ENCODE measurements at places on chromosomes 12 and 14.

DNA sequence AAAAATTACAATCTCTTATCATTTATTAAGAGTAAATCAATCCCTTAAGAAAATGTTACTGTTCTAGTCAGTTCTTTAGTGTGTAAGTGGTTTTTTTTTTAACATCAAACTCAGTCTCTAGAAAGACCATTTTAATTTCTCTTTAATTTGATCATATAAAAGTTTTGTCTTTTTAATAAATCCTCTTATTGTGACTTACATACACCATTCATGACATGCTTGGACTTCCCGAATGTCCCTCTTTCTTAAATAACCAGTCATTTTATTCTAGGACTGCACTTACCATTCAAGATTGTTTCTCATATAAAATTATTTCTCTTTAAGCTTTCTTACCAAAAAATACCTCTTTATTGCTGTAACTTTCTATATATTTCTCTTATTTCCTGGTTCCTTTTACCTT, 60.8 kb upstream of the EVL start:
- no peak for DNase-seq

- DNase-seq: no peak
Observed at GRCh38 chr12:45246236-45246635, 30.3 kb downstream of the ANO6 start.

GRCh38 chr12:66232263-66232662, 43.2 kb downstream of the IRAK3 start:
- DNase-seq: no peak

DNA sequence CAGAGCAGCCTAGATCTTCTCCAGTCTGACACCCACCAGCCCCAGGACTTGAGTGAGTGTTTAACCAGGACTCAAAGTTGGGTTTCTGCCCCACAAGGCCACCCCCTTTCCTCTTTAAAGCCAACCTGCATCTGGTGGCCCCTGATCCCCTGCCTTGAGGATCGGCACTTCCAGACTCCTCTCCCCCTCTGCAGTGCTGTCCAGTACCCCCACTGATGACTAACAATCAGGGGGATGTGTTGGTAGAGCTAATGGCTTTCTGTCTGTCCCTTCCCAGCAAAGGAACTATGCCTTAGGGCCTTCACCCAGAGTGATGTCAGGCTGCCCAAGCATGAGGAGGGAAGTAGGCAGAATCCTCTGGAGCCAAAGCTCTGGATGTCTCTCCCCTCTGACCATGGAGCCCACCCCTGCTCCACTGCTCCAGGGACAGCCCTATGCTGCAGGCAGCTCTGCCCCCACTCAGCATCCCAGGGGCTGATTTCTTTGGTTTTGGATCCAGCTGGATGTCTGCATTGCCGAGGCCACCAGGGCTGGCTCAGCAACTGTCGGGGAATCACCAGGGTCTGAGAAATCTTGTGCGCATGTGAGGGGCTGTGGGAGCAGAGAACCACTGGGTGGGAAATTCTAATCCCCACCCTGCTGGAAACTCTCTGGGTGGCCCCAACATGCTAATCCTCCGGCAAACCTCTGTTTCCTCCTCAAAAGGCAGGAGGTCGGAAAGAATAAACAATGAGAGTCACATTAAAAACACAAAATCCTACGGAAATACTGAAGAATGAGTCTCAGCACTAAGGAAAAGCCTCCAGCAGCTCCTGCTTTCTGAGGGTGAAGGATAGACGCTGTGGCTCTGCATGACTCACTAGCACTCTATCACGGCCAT, 42.9 kb downstream of the DAD1 start:
- no peak for DNase-seq

DNA sequence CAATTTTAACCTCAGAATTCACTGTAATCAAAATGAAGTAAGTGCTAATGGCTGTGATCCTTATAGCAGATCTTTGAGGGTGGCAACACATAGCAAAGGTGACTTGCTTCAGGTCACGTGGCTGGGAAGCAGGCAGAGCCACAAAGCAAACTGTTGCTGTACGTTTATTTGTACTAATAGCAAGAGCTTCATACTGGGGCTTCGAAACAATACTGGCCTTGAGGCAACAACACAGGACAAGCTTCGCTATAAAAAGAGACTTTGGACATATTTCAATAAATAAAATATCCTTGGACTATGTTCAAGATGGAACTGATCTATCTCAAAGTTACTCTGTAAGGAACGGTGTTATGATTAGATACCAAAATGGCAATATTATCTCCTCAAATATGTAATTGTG, 44.6 kb downstream of the MSRB3 start:
- no peak for DNase-seq

- no peak for DNase-seq
Observed at GRCh38 chr12:27005495-27005894, 8.7 kb downstream of the TM7SF3 start.

- DNase-seq: no peak
Observed at GRCh38 chr12:130016986-130017385, 113.2 kb upstream of the TMEM132D start.
